Aorta (tissue), 5 donors: ENCODE measurements at places on chromosomes 1 and 21. TPM values are rescaled to one million over a fixed set of nuclear protein-coding genes. Genes with fewer than 3 reads are reported as not detected.

GRCh38 chr21:38386967-38387366, 111.3 kb downstream of the ERG start:
- no peaks in the 10 kb centered on the region for H3K27me3 ChIP-seq
- H3K27ac ChIP-seq: no peak overlapping the region
- DNase-seq: no peak
- no peak overlapping the region for H3K4me3 ChIP-seq

DNA sequence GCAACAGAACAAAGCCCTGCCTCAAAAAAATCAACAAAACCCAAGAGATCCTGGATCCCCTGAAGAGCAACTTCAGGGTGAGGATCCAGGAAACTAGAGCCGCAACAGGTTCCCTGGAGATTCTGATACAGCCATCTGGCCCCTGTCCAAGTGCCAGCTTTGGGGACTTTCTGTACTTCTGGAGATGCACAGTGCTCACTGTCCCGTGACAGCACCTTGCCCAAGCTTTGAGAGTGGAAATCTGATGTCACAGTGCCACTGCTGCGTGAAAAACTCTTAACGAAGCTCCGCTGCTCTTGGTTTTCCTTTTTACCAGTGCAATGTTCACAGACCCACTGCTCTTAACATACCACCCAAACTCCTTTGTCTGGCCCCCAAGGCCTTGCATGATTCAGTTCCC, 26.3 kb downstream of the STK40 start:
- no peak for DNase-seq
- no peaks in the 10 kb centered on the region for H3K4me1 ChIP-seq
- peaks cover 3% of the 10 kb centered on the region for H3K36me3 ChIP-seq
- no peak overlapping the region for H3K27ac ChIP-seq

GRCh38 chr1:202624781-202625108, 85.5 kb downstream of the SYT2 start:
- no peaks in the 10 kb centered on the region for H3K27me3 ChIP-seq
- no peak overlapping the region for H3K4me3 ChIP-seq
- H3K4me1 ChIP-seq: no peaks in the 10 kb centered on the region
- no peak overlapping the region for H3K27ac ChIP-seq
- H3K36me3 ChIP-seq: no peaks in the 10 kb centered on the region

DNA sequence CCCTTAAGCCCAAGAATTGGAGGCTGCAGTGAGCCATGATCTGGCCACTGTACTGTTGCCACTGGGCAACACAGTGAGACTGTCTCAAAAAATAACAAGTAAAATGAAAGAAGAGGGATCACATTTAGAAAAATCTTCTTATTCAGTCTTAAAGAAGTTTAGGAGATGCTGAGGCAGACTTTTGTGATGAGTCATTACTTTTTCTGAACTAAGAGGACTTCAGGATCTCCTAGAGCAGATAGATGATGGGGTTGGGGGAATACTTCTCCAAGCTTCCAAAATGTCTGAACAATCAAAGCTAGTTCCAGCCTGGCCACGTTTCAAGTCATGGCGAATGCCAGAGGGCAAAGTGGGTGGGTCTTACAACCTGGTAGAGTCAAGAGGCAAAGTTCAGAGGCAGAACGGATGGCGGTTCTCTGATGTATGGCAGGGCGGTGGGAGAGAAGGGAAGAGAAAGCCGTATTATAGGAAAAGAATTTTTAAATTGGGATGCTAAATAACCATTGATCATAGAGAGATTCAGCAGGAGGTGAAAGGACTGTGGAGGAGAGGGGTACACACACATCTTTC, 2.1 kb upstream of the CIART start:
- H3K27me3 ChIP-seq: no peaks in the 10 kb centered on the region
- H3K27ac ChIP-seq: no peak overlapping the region
- H3K4me1 ChIP-seq: no peaks in the 10 kb centered on the region
- no peak for DNase-seq

DNA sequence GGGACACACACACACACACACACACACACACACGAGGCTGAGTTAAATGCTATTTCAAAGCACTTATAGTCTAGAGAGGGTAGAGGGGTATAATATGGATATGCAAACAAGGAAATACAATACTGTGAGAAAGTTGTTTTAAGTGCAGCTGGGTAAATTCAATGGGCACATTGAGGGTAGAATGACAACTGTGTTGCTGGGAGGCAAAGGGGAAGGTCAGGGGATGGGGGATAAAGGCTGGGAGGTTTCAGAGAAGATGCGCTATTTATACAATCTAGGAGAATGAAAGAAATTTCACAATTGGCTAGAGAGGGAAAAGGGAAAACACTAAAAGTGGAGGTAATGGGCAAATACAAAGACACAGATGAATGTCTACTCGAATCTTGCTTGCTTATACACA, 19.4 kb downstream of the EXTL2 start:
- H3K27me3 ChIP-seq: no peaks in the 10 kb centered on the region
- H3K4me1 ChIP-seq: no peaks in the 10 kb centered on the region
- H3K27ac ChIP-seq: no peak overlapping the region
- H3K4me3 ChIP-seq: no peak overlapping the region
- no peaks in the 10 kb centered on the region for H3K36me3 ChIP-seq
- DNase-seq: no peak

GRCh38 chr1:7136166-7136953, 351.1 kb downstream of the CAMTA1 start:
- DNase-seq: no peak
- H3K27me3 ChIP-seq: no peaks in the 10 kb centered on the region
- H3K4me3 ChIP-seq: no peak overlapping the region
- H3K4me1 ChIP-seq: no peaks in the 10 kb centered on the region
- no peak overlapping the region for H3K27ac ChIP-seq
- no peaks in the 10 kb centered on the region for H3K36me3 ChIP-seq

- DNase-seq: no peak
- H3K4me1 ChIP-seq: no peaks in the 10 kb centered on the region
- peaks cover 6% of the 10 kb centered on the region for H3K36me3 ChIP-seq
Observed at GRCh38 chr1:24454673-24455072, 39.1 kb downstream of the NIPAL3 start.

- DNase-seq: peak; percentile 49
- no peaks in the 10 kb centered on the region for H3K27me3 ChIP-seq
- no peaks in the 10 kb centered on the region for H3K36me3 ChIP-seq
- no peaks in the 10 kb centered on the region for H3K4me1 ChIP-seq
Observed at GRCh38 chr21:45556645-45557615, 14.7 kb upstream of the SLC19A1 start.

DNA sequence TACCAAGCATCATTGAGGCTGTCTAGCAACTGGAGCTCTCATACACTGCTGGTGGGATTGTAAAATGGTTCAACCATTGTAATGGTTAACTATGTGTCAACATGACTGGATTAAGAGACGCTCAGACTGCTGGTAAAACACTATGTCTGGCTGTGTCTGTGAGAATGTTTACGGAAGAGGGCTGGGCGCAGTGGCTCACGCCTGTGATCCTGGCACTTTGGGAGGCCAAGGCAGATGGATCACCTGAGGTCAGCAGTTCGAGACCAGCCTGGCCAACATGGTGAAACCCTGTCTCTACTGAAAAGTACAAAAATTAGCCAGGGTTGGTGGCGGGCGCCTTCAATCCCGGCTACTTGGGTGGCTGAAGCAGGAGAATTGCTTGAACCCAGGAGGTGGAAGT, 4.8 kb upstream of the FCRLA start:
- no peaks in the 10 kb centered on the region for H3K36me3 ChIP-seq
- no peak overlapping the region for H3K4me3 ChIP-seq
- no peaks in the 10 kb centered on the region for H3K27me3 ChIP-seq
- peaks cover 4% of the 10 kb centered on the region for H3K4me1 ChIP-seq

GRCh38 chr1:239516579-239516978, 130.2 kb downstream of the CHRM3 start:
- no peaks in the 10 kb centered on the region for H3K27me3 ChIP-seq
- no peak overlapping the region for H3K4me3 ChIP-seq
- no peak overlapping the region for H3K27ac ChIP-seq
- DNase-seq: no peak

DNA sequence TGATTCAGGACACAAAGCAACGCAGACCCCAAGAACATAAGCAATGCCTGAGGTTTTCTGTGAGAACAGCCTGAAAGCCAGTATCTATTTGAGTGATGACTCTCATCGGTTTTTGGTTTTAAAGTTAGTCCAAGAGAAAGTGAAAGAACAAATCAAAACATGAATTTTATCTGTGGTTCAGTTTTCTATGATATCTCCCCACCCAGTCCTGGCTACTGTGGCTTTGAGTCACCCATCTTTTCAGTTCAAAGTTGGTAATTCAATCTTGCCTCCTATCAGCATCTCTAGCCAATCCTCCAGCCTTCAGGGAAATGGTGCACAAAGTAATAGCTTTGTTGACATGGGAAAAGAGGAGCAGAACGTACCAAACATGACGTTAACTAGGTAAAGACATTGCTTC, 40.5 kb upstream of the KRTAP19-8 start:
- H3K27me3 ChIP-seq: no peaks in the 10 kb centered on the region
- H3K4me1 ChIP-seq: no peaks in the 10 kb centered on the region
- no peak for DNase-seq
- H3K4me3 ChIP-seq: no peak overlapping the region
- no peaks in the 10 kb centered on the region for H3K36me3 ChIP-seq

GRCh38 chr1:200294241-200294640, 115.6 kb downstream of the ZNF281 start:
- H3K4me3 ChIP-seq: no peak overlapping the region
- no peaks in the 10 kb centered on the region for H3K4me1 ChIP-seq
- H3K27ac ChIP-seq: no peak overlapping the region
- H3K36me3 ChIP-seq: no peaks in the 10 kb centered on the region

GRCh38 chr1:92817986-92818764, 13.7 kb upstream of the RPL5 start:
- no peaks in the 10 kb centered on the region for H3K36me3 ChIP-seq
- no peak for DNase-seq
- H3K27ac ChIP-seq: no peak overlapping the region
- no peaks in the 10 kb centered on the region for H3K4me1 ChIP-seq

- no peaks in the 10 kb centered on the region for H3K27me3 ChIP-seq
- H3K4me3 ChIP-seq: no peak overlapping the region
- no peaks in the 10 kb centered on the region for H3K4me1 ChIP-seq
- no peak for DNase-seq
- no peaks in the 10 kb centered on the region for H3K36me3 ChIP-seq
Observed at GRCh38 chr1:226862890-226863289, 7.5 kb upstream of the PSEN2 start.

- H3K4me3 ChIP-seq: no peak overlapping the region
- no peaks in the 10 kb centered on the region for H3K4me1 ChIP-seq
- H3K36me3 ChIP-seq: no peaks in the 10 kb centered on the region
- no peak for DNase-seq
- H3K27ac ChIP-seq: no peak overlapping the region
Observed at GRCh38 chr1:173451981-173452380, 25.2 kb upstream of the PRDX6 start.

DNA sequence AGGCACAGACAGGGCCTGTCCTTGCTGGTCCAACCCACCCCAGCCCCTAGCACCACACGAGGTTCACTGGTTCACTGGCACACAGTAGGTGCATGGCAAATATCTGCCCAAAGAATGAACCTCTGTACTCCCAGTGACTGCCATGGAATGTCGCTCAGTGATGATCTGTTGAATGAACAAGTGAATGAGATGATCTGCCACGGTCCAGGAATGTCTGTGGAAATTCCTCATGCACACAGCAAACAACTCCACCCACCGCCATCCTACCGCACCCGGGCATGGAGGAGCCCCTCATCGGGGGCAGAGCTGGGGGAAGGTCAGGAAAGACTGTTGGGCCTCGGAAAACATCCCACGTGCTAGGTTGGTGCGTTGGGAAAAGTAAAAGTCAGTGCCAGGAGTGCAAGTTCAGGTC, 1.7 kb downstream of the HSPG2 start:
- no peaks in the 10 kb centered on the region for H3K4me1 ChIP-seq
- peak overlapping the region; percentile 84 for H3K27ac ChIP-seq
- H3K4me3 ChIP-seq: peak overlapping the region; percentile 96

DNA sequence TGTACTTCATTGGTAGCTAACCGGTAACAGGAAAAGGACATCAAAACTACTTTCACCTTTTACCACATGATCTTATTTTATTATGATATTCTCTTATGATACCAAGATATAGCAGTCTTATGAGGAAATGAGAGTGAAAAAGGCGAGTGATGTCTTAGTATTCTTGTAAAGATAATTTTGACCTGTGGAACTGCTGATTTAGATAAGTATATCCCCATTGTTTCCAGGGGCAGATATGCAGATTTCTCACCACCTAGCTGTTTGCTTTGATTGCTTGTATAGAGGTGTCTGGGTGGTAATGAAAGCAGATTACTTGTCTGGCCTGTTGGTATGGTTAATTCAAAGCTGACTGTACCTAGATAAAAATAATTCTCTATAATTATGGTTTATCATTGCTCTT, 53.1 kb downstream of the SYNJ1 start:
- H3K4me1 ChIP-seq: no peaks in the 10 kb centered on the region
- no peaks in the 10 kb centered on the region for H3K27me3 ChIP-seq
- DNase-seq: no peak
- no peak overlapping the region for H3K4me3 ChIP-seq
- H3K36me3 ChIP-seq: no peaks in the 10 kb centered on the region

DNA sequence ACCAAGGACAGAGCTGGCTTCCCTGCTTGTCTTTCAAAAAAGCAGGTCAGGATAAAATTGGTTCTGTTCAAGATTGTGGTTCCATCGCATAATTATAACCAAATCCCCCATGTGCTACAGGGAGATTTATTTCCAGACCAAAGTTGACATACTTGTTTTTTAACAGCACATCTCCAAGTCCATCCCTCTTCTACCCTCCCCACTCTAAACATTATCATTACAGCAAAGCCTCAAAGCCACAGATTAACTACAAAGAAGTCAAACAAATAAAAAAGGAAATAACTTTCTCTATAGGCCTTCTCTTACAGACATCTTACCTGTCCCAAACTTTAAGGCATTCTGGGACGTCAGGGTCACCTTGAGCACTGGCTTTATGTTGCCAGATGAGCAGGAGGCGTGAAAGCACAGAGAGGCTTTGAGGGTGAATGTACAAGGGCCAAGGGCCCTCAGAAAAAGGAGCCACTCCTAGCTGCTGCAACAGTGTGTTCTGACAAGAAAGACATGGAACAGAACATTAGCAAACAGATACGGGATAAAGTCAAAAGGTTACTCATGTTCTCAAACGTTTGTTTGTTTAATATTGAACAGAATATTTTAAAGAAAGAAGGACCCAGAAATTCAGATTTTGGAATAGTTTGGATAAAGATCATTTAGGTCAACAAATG, 31.2 kb downstream of the UBR4 start:
- H3K27ac ChIP-seq: no peak overlapping the region
- no peak overlapping the region for H3K4me3 ChIP-seq
- H3K4me1 ChIP-seq: no peaks in the 10 kb centered on the region
- H3K36me3 ChIP-seq: peaks cover 18% of the 10 kb centered on the region
- no peaks in the 10 kb centered on the region for H3K27me3 ChIP-seq

DNA sequence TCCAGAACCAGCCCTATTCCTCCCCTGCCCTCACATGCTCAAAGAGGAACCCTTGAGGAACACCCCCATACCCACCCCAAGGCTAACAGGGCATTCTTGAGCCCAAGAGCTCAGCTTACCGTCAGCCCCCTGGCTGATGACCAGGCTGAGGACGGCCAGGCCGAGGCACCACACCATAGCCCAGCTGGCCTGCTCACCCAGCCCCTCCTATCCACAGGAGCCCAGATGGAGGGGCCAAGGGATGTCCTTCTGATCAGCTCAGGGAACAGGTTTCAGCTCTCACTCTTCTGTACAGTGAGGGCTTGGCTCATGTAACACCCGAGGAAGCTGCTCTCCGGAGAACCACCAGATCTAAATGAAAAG, 2.2 kb downstream of the IGSF9 start:
- H3K27ac ChIP-seq: no peak overlapping the region
- no peak for DNase-seq
- no peaks in the 10 kb centered on the region for H3K36me3 ChIP-seq

VTCN1 gene
- total RNA-seq: 0.23 TPM

TFF2 gene
- not detected for total RNA-seq

CASZ1 gene
- total RNA-seq: 39.0 TPM

C4BPB gene
- 10.7 TPM for total RNA-seq

IFI44 gene
- total RNA-seq: 52.7 TPM

RAB25 gene
- not detected for total RNA-seq

FBXO42 gene
- 32.5 TPM for total RNA-seq

MYCL gene
- 1.2 TPM for total RNA-seq

CNTN2 gene
- total RNA-seq: 0.16 TPM
